ENCODE measurements at places on chromosomes 7 and 10.

- DNase-seq = no peak
These were observed 1.8 kb upstream of the ATG9B start for GRCh38 chr7:151025924-151026671.

GRCh38 chr7:150335108-150335773, 6.2 kb downstream of the RARRES2 start:
- DNase-seq = no peak

- DNase-seq = no peak
These were observed 6.3 kb upstream of the SMKR1 start for GRCh38 chr7:129495987-129496386.

- DNase-seq = no peak
These were observed 871 bp upstream of the GTF2IRD1 start for GRCh38 chr7:74452748-74453321.

GRCh38 chr10:132306864-132307751, 642 bp downstream of the STK32C start:
- no peak for DNase-seq

GRCh38 chr7:132029369-132030085, 473.1 kb upstream of the PODXL start:
- DNase-seq = no peak
